Fibroblast of pulmonary artery (primary cell): ENCODE measurements at places on chromosomes 3 and 15.

GRCh38 chr3:27166888-27167287 lies 202.3 kb downstream of the NEK10 start:
- peak; percentile 87 for DNase-seq

DNA sequence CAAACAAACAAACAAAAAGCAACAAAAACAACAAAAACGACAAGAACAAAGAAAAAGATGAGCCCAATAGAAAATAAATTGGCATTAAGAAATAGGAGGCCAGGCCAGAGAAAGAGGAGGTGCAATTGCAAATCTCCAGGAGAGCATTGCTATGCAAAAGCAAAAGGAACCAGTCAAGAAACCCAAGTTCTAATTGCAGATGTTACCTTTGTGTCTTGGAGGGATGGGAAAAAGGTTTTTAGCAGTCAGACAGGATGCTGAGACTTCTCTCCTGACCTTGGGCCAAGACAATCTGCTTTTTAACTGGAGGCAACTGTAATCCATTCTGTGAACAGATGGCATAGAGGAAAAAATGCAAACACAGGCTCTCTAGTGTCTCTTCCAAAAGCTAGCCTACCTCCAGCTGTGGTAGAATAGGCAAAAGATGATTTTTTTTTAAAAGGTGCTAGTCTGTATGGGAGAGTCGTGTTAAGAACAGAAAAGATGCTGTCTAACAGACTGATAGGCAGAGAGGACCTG lies 56.4 kb downstream of the LSAMP start:
- no peak for DNase-seq

GRCh38 chr3:105278688-105279087 lies 88.0 kb upstream of the ALCAM start:
- no peak for DNase-seq

GRCh38 chr15:31074321-31074720 lies 27.2 kb downstream of the TRPM1 start:
- DNase-seq, result no peak

GRCh38 chr3:133572158-133573053 lies 1.1 kb upstream of the CDV3 start:
- peak; percentile 60 for DNase-seq

- no peak for DNase-seq
Measured at GRCh38 chr3:65635657-65636056, 403.1 kb downstream of the MAGI1 start.

- DNase-seq, result peak; percentile 24
Measured at GRCh38 chr3:150050510-150050909, 79.8 kb upstream of the PFN2 start.

DNA sequence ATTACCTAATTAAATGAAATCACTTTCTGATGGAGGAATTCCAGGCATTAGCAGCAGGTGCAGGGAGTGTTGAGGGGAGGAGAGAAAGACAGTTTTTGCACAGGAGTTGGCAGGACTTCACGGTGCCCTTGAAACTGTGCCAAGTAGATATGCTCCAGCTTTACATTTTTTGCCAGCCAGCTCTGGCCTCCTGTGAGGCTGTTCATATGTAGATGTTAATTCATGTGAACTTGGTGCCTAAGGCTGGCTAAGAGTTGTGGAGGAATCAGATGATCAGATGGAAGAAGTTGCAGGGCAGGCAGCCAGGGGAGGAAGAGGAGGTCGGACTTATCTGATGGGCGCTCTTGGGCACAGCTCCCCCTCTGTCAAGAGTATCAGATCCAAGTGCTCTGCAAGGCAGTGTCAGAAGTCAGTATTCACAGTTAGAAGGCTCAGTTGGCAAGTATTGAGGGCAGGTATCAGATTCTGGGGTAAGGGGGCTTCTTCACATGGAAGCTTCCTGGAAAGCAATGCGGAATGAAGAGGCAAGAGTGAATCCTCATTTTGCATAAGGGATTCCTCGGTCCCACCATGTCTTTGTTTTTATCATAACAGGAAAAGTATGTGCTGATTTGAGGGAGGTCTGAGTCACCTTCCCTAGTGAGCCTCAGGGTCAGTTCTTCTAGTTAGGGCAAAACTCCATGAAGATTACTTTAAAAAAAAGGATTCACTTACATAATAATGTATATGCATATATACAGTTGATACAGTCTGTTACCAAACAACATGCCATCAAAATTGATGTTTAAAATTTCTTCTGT lies 172.6 kb upstream of the UMPS start:
- peak; percentile 47 for DNase-seq

- DNase-seq, result no peak
Measured at GRCh38 chr3:14147617-14148016, 22.8 kb downstream of the TMEM43 start.

DNA sequence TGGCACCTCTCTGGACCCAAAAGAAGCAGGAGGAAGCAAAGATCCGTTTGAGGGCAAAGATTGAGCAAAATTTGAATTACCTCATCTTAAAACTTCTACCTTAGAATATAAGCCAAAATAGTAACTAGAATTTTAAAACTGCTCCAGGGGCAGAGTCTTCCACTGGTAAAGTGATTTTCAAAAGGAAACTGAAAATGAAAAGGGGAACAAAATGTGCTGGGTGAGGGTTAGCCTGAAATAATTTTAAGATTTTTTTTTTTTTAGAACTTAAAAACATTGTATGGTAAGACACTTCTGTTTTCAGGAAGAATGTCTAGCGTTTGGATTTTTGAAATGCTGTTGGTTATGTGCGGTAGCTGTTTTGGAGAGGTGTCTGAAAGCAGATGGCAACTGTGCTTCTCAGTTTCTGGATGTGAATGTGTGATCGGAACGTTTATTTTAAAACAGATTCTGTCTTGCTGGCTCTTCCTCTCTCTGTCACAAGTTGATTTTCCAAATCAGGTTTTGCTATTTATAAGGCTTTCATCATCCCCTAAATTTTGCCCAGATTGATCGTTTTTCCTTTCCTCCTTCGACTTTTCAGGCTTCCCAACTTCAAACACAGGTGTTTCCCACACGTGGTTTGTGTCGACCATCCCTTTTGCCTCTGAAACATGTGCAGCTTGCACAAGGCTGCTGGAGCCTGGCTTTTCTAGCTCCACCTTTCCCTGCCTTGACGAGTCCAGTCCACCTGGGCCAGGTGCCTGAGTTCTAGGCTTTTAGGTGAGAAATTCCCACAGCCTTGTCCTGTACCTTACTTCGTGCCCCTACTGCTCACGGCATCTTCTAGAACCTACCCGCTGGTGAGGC lies 3.3 kb downstream of the LRRK1 start:
- DNase-seq, result no peak

DNA sequence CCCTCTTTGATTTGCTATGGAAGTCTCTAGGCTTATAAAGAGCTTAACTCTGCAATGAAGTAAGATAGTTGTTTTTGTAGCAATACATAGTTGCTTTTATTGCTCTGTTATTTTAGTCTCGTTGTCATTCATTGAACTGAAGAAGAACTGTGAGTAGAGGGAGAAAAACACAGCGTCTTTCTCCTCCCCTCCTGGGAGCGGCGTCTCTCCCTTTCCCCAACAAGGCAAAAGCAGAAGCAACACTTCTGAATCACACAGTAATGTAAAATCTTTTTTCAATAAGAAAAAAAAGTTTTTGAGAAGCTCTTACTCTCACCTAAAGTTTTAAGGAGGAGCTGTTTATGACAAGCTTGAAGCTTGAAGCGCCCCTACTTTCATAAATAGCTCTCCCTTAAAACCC lies 119.3 kb upstream of the SLC7A14 start:
- DNase-seq, result no peak

GRCh38 chr3:13158871-13159270 lies 85.6 kb upstream of the IQSEC1 start:
- no peak for DNase-seq

DNA sequence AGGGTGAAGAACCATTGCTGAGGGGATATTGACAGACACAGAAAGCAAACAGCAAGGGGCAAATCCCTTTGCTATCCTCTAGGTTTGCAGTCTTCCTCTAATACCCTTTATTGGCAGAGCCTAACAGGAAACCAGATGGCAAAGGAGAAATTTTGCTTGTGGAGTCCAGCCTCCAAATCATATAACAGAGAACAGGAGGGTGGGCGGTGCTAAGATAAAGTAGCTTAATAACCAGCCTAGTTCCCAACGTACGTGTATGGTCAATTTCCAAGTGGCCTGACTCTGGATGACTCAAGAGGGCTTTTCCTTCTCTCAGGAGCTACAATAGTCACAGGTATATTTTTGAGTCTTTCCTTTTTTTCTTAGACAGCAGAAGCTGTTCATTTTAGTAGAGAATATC lies 404.5 kb downstream of the PDCD6IP start:
- DNase-seq, result peak; percentile 20

DNA sequence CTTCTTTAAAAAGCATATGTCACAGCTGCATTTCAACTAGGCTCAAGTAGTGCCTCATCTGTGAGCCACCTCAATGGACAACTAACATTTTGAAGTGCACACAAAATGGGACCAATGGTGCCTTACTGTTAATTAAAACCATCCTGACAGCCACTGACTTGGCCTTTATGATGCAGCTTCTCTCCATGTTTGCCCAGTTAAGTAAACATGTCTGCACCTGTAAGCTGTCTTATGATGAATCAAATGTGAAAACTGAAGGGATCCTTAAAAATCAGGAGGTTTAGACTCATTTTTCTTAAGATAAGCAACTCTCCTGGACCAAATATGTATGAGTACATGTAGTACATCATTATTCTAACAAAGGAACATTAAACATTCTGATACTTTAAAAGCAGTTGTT lies 861.6 kb downstream of the ROBO1 start:
- DNase-seq, result no peak

GRCh38 chr3:29486096-29486495 lies 205.2 kb downstream of the RBMS3 start:
- DNase-seq, result peak; percentile 95

- peak; percentile 13 for DNase-seq
Measured at GRCh38 chr3:39812537-39812936, 3.1 kb downstream of the MYRIP start.

DNA sequence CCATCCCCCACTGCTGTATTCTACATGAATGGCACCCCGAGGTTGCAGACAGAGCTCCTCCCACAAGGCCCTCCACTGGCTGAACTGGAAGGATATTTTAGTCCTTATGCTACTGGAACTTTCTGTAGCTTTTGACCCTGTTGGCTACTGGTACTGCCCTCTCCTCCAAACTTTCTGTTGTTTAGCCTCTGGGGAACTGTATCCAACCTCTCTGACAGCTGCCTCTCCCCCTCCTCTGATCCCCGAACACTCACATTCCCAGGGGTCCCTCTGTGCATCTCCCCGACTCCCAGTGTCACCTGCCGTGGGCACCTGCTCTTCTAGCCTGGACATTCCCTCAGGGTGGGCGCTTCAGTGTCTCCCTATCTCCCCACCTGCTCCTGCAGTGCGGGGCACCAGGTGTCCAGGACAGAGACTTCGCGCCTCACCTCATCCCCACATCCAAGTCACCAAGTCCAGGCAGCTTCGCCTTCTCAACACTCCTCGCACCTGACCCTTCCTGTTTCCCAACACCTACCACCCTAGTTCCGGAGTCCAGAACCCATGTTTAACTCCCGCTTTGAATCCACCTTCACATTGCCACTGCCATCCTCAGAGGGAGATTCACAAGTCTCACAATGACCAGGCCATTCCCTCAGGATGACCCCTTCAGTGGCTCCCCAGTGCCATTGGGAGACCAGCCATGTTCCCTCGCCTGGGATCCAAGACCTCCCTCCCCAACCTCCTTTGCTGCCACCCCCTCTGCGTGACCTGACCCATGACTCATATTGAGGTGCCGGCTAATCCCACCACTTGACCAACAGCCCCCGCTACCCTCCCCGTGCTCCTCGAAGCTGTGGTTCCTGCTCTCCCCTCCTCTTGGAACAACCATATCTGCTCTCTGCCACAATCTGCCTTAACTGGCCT lies 34.2 kb downstream of the BDH1 start:
- no peak for DNase-seq

DNA sequence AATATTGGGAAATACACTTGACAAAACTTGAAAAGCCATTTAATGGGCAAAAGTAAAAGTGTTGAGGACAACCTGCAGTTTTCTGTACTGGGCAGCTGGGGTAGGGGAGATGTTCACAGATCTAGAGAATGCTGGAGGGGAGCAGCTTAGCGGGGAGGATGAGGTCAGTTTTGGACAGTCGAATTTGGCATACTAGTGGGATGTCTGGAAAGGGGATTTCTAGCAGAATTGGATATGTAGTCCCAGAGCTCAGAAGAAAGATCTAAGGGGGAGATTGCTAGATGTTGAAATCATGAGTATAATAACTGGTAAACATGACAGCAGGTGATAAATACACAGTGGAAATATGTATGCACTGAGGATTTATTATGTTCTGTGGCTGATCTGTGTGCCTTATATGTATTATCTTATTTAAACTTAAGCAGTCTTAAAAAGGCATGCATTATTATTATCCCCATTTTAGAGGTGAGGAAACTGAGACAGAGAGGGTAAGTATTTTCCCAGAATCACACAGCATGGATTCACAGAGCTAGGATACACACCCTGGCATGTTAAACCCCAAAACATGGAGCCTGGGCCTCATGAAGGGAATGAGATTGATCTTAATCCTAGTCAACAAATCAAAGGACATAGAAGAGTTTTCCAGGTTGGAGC lies 42.7 kb downstream of the TLNRD1 start:
- no peak for DNase-seq

- no peak for DNase-seq
Measured at GRCh38 chr15:38521316-38521715, 43.3 kb downstream of the RASGRP1 start.

DNA sequence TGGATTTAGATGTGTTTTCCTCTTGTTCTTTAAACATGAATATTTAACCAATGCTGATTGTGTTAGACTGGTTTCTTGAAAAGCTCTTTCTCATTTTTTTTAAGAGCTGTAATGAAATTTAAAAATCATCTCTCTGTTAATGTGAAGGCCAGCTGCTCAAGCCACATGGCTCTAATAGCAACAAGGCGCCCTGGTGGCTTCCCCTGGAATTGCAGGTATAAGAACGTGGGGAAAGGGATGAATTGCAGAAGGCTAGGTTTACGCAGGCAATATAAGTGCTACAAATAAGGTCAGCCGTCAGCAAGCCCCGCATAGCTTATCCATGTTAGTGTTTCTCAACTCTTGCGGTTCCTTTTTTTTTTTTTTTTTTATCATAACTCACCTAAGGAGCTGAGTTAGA lies 108.5 kb downstream of the SAMMSON start:
- peak; percentile 7 for DNase-seq

- DNase-seq, result peak; percentile 74
Measured at GRCh38 chr15:29822100-29822683, at the start of gene TJP1. Gene TJP1 (minus strand): TSS chr15:29822468. CDS start chr15:29822028, 440 bp downstream.

- no peak for DNase-seq
Measured at GRCh38 chr15:47460795-47461573, 256.3 kb upstream of the SEMA6D start.

- no peak for DNase-seq
Measured at GRCh38 chr3:94156626-94157025, 93.8 kb downstream of the NSUN3 start.

GRCh38 chr3:30810625-30811024 lies 83.8 kb downstream of the GADL1 start:
- DNase-seq, result no peak

GRCh38 chr15:48285329-48286214 lies 45.7 kb upstream of the DUT start:
- DNase-seq, result peak; percentile 88

- DNase-seq, result peak; percentile 69
Measured at GRCh38 chr3:57091521-57092273, 31.2 kb downstream of the SPATA12 start.

GRCh38 chr3:134298249-134298648 lies 47.6 kb upstream of the RYK start:
- DNase-seq, result no peak
